ENCODE measurements at places on chromosomes 7 and 10.

DNA sequence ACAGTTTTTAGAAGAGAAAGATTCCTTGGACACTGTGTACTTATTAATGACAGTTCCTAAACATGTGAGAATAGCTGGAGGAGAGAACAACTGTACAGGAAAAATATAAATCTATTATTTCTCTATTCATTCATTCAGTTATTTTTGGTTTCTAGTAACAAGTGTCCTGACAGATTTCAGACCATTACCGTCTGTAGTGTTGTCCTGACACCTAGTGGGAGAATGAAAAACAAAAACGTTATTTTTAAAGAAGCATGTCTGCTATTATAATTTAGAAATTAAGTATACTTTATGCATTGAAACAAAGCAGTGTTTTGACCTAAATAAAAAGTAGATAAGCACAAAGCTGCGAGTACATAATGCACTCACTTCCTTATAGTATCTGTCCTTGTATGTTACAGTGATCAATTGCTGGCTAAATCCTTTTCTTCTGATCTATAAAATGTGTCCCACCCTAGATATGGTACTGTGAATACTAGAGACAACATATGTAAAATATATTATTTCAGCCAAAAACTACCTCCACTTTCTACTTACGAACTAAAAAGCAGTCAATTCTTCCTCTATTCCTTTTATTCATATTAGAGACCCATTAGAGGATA is 575.6 kb downstream of the ARL4A start:
- DNase-seq, result no peak

- DNase-seq, result no peak
Measured at GRCh38 chr7:39688611-39689480, 65.5 kb downstream of the RALA start.

- DNase-seq, result no peak
Measured at GRCh38 chr10:130484468-130485180, 348.4 kb downstream of the GLRX3 start.

GRCh38 chr10:32210306-32211045 is 136.5 kb downstream of the EPC1 start:
- no peak for DNase-seq

- no peak for DNase-seq
Measured at GRCh38 chr10:49784681-49785080, 22.6 kb upstream of the OGDHL start.
